ENCODE measurements at places on chromosomes 5 and 9.

GRCh38 chr5:73815631-73816030 lies 189.6 kb downstream of the ARHGEF28 start:
- DNase-seq = no peak

- no peak for DNase-seq
Observed at GRCh38 chr5:138241688-138242571, 28.8 kb upstream of the CDC23 start.

- DNase-seq = no peak
Observed at GRCh38 chr9:113570106-113570505, 106.6 kb downstream of the RGS3 start.

GRCh38 chr9:92482329-92482728 lies at the start of gene ASPN:
Gene ASPN, minus strand, starts transcription at chr9:92482506.
- DNase-seq = no peak

DNA sequence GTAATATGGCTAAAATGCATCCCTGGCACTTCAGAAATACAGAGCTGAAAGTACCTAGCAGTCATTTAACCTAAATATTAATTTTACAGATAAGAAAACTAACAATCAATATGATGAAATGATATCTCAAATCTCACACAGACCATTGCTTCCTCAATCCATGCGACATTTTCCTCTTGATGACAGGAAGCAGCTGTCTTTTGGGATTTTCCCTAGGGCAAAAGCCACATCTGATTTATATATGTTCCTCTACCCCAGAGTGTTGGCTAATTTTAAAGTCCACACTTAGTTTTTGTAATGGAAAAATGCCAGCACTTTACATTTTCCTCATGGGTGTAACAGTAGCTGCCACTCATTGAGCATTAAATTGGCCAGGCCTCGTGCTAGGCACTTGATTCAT lies 47.7 kb upstream of the ITGA1 start:
- DNase-seq = no peak

DNA sequence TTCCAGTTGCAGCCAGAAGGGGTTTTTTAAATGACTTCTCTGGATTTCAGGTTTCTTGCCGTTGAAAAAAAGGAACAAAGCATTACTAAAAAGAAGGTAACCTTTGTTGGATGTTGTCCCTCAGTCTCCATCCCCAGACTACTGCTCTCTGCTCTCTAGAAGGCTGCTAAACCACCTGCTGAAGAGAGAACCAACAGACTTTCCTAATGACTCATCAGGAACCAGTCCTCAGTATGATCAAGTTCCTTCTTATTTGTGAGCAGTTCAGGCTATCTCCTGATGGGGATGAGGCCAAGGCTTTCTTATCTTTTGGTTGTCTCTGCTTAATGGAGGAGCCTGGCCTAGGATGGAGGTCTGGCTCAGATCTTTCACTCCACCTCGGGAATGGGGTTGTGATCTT lies 4.1 kb downstream of the KIF4B start:
- no peak for DNase-seq
